ENCODE measurements at places on chromosomes 1 and 21.

GRCh38 chr1:14320518-14320917, 278.0 kb upstream of the KAZN start:
- DNase-seq, result no peak

DNA sequence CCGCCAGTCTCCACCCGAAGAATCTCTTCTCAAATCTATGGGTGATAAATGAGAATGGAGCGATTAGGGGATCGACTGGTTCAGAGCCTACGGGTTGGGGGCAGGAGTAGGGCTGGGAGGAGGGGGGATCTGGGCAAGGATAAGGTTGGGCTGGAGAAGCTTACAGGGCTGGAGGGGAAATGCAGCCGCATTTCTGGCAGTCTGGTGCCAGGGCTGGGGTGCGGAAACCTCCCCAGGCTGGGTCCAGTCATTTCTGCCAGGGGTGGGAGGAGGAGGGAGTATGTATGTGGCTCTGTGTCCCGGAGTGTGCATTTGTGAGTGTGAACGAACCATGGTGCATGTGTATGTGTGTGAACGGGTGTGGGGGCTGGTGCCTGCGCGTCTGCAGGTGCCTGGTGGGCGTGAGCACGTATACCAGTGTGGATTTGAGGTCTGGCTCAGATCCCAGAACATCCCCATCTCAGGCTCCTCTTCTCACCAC, 10.2 kb downstream of the C1orf216 start:
- DNase-seq, result no peak

GRCh38 chr1:214525535-214526019, 25.8 kb downstream of the PTPN14 start:
- no peak for DNase-seq

DNA sequence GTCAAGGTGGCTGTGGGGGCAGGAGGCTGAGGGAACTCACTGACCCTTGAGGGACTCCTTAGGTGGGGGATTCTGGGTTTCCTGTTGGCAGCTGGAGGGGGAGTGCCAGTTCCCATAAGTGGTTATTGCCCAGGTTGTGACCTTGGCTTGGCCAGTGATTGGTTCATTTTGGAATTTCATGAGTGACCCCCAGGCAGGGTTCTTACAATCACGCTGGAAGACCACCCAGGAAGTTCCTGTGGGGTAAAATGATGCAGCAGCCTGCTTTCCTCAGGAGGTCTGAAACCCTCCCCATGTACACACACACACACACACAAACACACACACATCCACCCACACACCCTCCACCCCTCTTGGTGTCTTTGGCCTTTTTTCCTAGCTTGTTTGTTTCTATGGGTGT, 16.9 kb downstream of the VANGL1 start:
- DNase-seq, result no peak

GRCh38 chr1:44485229-44485933, 80.3 kb downstream of the RNF220 start:
- DNase-seq, result no peak

DNA sequence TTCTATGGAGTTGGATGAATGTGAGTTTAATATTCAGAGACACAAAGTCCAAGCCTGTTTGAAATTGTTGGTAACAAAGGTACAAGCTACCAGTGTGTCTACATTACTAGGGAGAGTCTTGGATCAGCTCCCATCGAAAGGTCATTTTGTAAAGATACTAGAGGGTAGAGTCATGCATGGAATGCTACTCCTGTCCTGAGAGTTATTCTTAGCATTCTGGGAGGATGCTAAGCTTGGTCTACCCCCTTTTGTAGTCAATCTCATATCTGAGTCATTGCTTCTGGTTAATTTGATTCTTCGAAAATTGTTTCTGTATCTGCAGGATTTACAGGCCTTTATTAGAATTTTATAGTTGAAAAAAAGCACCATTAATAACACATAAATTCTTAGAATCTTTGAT, 240.2 kb downstream of the ST6GALNAC3 start:
- no peak for DNase-seq

- DNase-seq, result no peak
Measured at GRCh38 chr1:184027826-184028695, 9.5 kb downstream of the COLGALT2 start.

GRCh38 chr1:151993084-151993733, 450 bp downstream of the S100A10 start:
- DNase-seq, result peak; percentile 41

DNA sequence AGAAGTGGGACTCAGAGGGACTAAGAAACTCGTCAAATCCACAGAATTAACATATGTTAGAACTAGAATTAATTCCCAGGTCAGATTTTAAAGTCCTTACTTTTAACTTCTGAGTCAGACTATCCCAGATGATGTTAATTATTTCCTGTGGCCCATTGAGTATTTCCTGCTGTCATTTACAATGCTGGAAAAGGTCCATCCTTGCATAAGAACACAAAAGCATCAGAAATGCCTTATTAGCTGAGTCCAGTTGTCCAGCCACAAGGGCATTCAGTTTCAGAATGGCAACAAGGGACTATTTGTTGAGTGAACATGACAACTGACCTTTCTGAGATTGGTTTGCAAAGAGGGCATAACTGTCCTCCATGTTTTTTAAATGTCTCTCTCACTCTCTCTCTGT, 16.5 kb upstream of the HIVEP3 start:
- DNase-seq, result no peak

Data from SW 1271 (cell line).